ENCODE measurements at places on chromosomes 2 and 18.

- DNase-seq, result no peak
These were observed 266.1 kb downstream of the SOCS6 start for GRCh38 chr18:70554854-70555445.

- no peak for DNase-seq
These were observed 12.6 kb downstream of the ITPRID2 start for GRCh38 chr2:181904022-181904632.

- DNase-seq, result no peak
These were observed 46.9 kb downstream of the LNPK start for GRCh38 chr2:175955136-175955535.

DNA sequence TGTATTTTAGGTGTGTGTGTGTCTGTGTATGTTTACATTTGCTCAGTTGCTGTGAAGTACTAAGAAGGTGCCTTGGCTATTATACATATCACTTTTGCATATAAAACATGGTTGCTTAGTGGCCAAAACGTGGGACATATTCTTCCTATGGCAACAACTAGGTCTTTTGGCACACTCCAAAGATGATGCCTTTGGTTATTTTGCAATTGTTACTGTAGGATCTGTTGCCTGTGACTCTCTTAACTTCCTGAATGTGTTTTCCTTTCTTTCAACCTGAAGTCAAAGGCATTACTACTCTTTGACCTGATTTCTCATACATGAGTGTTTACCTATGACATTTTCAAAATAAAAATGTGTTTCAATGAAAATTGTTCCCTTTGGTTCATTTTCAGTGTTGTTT, 160.5 kb downstream of the UBE2E3 start:
- no peak for DNase-seq

GRCh38 chr2:80141007-80141726, 163.4 kb downstream of the LRRTM1 start:
- no peak for DNase-seq
